ENCODE measurements at places on chromosomes 16 and 17.

DNA sequence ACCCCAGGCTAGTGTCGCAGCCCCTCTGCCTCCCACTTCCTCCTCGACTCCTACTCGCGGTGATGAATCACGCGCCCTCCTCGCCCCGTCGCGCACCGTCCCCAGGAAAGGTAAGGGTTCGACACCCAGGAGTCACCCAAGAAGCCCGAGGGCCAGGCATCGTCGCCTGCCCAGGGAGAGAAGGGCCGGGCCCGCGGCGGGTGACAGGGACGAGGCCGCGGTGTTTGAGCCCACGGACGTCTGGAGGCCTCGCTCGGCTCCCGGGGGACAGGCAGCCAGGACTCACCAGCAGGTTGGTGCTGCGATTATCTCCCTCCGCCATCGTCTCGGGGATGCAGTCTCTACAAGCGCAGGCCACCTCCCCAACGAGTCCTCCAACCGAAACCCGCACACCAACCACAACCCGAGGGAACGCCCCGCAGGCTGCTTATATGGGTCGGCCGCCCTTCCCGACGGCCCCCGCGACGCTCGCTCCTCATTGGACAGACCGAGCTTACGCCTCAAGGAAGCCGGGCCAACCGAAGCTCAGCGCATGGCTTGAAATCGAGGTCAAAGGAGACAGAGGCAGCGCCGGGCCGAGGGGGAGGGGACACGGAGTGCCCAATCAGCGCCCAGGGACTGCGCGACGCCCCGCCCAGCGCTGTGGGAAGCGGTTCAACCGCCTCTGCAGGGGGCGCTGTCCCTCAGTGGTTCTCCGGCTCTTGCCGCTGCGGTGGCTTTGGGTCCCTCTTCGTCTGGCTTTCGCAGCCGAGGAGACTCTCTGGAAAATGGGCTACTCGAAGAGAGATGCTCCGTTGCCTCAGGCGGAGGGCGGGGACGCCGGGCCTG lies at the start of gene ARL6IP1:
ARL6IP1 (minus strand) TSS at position 405 of the 828 bp plus-strand sequence; CDS start at position 322, 83 bp downstream.
- DNase-seq = peak; percentile 98

DNA sequence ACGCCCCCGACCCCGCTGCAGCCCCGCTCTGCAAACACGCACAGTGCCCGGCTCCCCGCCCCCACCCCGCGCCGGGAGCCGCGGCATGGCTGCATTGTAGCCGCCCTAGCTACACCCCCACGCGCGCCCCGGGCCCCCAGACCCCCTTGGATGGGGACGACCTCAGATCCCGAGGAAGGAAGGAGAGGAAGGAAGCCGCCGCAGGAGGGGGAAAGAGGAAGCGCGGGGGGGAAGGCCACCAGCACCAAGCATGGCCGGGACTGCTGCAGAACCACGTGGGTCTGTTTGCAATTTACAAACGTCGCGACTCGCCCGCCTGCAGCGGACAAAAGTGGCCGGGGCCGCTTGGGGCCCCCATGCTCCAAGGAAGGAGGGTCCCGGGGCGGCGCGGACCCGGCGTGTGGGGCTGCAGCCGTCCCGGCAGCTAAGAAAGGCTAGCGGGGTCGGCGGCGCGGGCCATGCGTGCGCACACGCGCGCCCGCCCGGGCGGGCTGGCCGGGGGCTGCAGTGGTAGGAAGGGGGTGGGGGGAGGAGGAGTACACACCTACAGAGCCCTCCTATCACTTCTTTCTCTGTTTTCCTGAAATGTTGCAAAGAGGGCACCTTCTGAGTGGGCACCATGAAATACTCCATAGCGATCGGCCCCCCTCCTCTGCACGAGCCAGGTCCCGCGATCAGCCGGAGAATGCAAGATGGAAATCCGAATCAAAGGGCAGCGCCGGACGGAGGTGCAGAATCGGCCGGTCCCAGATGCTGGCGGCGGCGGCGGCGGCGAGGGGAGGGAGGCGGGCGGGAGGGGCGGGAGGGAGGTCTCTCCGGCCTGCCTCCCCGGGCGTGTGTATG lies 488 bp downstream of the TFAP4 start:
- peak; percentile 66 for DNase-seq

DNA sequence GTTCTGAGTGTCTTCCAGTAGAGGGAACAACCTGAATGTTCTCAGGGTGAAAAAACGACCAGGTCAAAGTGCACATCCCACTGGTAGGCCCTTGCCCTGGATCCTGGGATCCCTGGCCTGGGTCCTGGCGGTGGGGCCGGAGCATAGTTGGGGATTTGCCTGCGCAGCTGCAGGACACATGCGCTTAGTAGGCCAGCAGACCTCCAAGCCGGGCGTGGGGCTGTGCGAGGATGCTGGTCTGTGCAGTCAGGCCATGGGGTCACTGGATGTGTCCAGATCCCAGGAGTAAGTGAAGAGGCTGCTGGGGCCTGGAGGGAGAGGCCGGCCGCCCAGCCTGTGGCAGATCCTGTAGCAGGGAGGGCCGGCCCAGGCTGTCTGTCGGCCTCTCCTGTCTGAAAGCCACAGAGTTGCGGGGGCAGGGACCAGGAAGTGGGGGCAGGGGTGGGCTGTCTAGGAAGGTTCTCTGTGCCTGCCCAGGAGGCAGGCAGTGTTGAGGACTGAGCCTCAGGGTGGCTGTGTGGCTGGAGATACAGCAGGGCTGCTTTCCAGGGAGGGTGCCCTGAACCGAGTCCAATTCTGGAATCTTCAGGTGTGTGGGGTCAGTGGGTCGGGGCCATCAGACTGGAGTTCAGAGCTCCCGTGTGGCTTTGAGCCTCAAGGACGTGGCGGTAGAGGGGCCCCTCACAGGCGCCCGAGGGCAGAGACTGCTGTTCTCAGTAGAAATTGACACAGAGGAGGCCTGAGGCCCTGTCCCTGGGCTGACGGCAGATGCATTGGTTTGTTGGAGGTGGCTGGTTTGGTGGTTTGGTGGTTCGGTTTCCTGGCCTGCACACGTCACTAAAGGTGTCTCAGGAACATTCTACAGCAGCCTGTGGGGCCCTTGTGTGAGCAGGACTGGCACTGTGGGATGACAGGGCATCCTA lies 17.2 kb upstream of the NUDT16L1 start:
- DNase-seq = no peak

DNA sequence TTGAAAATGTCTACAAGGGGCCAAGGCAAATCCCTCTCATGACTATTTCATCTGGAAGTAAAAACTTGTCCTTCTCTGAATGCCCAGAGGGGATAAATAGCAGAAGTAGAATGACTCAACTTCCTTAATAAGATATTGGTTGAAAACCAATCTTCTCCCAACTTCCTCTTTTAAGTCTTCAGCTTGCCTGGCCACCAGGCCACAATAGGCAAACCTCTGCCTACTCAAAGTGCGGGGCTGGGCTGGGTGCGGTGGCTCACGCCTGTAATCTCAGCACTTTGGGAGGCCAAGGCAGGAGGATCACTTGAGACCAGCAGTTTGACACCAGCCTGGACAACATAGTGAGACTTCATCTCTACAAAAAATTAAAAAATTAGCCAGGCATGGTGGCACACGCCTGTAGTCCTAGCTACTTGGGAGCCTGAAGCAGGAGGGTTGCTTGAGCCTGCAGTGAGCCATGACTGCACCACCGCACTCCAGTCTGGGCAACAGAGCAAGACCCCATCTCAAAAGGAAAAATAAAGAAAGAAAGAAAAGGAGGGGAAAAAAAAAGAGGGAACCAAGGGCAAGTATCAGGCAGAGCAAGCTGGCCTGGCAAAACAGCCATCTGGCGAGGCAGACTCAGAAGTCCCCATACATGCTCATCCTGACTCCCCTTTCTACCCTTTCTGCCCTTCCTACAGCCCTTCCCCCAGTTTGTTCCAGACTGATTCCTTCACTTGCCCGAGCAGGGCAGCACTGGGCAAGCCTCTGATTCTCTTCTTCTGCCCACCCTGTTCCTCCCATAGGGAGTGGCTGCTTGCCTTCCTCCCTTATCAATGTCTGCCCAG lies 20.6 kb downstream of the MAP3K14 start:
- DNase-seq = no peak

DNA sequence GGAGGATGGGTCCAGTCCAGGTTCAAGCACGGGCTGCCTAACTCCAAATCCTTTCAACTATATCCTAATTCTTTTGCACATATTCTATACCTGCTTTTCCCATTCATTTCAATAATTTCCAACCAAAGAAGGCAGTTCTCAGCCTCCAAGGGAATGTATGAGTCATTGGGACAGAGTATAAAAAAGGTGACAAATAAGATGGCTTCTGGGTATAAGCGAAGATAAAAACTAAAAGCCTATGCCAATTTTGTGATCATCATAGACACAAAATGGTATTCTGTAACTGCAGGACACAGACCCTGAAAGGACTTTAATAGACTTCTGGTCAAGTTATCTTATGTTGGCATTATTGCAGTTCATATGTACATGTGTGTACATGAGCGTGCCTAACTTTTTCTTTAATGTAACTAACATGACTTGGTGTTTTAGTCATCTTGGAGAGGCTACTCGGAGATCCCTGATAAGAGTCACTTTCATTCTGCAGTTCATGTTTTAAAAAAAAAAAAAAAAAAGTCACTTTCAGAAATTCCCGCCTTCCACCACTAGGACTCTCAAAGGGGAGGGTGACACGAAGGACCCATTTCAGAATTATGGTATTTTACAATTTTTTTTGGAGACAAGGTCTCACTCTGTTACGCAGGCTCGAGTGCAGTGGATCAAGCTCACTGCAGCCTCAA lies 17.3 kb downstream of the COG1 start:
- no peak for DNase-seq

GRCh38 chr17:10549096-10549842 lies at the start of gene MYH2:
Gene MYH2 (minus strand): TSS chr17:10549658. CDS start chr17:10547920, 1,738 bp downstream.
- no peak for DNase-seq

- no peak for DNase-seq
Observed at GRCh38 chr17:77329741-77330531, 189.2 kb downstream of the SEC14L1 start.

DNA sequence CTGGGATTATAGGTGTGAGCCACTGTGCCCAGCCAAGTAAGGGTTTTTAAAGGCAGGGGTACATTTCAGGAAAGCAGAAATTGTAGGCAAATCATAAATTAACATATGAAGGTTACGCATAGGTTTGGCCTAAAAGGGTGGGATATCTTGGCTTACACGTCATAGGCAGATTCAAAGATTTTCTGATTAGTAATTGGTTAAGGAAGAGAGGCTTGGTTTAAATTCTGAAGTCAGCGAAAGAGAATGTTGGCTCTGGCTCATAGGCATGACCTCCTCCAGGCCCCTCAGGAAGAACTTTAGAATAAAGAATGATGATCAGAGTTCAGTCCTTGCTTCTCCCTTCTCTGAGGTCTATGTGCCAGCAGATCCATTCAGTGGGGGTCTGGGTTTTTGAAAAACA lies 124.8 kb upstream of the RBBP6 start:
- no peak for DNase-seq

GRCh38 chr17:59627770-59628171 lies 8.1 kb downstream of the CLTC start:
- peak; percentile 22 for DNase-seq

DNA sequence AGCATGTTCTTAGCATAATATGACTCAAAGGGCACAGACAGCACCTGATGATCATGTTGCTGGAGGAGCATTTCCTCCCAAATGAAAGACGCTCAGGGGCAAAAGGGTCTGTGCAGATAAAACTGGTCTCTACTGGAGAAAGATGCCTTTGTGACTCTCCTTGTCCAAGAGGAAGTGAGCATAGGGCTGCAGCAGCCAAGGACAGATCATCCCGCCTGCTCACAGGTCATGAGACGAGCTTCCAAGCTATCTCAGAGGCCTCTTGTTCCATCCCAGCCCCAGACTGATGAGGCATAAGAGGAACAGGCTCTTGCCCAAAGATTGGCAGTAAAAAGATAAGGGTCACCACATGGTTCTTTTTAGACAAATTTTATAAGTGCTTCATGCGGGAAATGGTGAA lies 141.8 kb downstream of the KATNIP start:
- no peak for DNase-seq

DNA sequence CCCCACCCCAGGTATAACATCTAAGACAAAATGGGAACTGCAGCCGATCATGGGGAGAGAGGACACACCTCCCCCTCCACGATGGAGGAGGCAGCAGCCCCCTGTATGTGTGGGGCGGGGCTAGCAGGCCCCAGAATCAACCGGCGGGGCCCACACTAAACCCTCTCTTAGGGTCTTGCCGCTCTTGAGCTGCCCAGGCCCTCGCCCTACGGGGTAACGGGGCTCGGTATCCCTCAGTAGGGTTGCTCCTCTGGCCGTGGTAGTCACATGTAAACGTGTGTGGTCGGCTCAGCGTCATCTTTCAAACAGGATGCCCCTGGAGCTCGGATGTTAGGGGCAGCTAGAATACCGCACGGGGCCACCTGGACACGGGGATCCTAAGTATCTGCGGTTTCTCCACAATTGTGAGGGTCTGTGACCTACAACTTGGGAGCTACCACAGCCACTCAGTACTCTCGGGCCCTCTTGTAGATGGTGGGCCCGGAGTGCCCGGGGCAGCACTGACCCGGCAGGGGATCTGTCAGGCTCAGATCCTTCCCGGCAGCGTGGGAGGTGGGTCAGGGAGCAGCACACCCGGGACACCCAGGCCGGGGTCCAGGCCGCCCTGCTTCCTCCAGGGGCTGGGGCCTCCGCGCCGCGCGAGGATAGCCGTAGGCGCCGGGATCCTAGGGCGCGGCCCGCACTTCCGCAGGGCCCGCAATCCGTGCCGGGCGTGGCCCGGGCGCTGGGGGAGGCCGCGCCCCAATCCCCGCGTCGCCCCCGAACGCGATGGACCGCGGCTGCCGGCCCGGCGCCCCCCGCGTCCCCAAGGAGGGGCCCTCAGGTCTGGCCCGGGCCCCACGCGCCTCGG lies 781 bp downstream of the ARHGDIA start:
- no peak for DNase-seq

DNA sequence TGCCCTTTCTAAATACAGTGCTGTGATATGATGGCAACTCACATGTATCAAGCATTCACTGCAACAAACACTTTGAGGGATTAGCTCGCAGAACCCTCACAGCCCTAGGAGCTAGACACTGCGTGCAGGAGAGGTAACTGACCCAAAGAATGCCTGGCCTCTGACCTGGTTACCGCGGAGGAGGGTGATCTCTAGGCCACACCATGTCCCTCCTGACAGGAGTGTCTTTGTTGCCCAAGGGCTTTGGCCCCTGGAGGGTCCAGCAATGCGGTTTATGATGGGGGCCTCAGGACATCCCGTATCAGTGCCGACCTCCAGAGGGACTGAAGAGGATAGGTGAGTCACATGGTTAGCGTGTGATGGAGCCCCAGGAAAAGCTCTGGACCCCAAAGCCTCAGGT lies 130.6 kb downstream of the MGAT5B start:
- no peak for DNase-seq

DNA sequence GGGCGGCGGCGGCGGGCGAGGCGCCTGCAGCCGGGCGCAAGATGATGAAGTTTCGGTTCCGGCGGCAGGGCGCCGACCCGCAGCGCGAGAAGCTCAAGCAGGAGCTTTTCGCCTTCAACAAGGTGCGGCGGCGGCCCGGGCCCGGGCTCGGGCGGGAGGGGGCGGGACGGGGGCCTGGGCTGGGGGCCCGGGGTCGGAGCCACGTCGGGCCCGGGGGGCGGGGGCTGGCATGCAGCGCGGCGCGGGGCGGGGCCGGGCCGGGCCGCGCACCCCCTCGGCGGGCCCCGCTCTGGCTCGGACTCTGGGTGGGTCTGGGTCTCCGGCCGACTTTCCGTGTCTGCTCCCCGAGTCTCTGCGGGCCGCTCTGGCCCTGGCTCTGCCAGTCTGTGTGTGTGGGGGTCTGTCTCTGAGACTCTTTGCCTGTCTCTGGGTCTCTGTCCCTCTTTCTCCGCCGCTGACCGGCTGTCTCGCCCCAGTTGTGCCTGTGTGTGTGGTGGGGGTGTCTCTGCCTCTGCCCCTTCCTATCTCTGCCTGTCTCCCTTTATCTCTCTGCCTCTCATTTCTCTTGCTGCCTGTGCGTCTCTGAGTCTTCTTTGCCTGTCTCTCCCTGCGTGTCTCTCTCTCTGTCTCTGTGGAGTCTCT lies 328 bp downstream of the LLGL1 start:
- no peak for DNase-seq
